ENCODE measurements at places on chromosomes 5 and 9.

GRCh38 chr9:2134391-2134790 is 119.2 kb downstream of the SMARCA2 start:
- DNase-seq: no peak

DNA sequence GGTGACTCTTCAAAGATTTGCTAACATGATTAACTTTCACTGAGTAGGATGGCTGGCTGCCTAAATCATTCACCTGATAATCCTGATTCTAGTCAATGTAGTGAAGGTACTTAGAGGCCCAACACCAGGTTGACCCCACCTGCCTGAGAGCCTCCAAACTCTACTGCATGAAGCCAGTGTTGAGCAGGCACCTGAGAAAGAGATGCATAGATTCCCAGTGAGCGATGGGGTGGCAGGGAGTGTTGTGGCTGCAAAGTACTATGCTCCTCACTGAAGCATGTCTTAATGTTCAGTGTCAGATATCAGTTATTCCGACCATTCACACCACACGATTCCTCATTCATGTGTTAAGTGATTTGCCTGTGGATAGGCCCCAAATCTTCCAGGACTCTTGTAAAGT is 804.4 kb downstream of the TLE4 start:
- no peak for DNase-seq

- no peak for DNase-seq
Observed at GRCh38 chr5:162699361-162699760, 631.8 kb downstream of the GABRG2 start.

DNA sequence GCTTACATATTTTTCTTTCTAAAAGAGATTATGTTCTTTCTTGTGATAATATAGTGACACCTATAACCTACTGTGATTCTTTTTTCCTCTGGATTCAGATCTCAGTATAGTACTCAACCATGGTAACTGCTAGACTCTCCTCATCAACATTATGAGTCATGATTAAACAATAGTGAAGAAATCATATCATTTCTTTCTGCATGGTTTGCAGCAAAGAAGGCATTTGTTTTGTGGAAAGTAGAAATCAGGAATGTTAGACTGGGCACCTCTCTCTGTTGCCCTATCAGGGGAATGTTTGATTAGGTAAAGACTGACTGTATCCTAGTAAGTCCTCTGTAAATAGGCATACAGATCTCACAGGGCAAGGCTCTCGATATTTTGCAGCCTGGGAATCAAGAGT is 25.6 kb upstream of the SMC2 start:
- DNase-seq: no peak

GRCh38 chr9:20092561-20092960 is 303.7 kb upstream of the SLC24A2 start:
- no peak for DNase-seq
